Effector memory CD4-positive, alpha-beta T cell (primary cell): ENCODE measurements at places on chromosomes 7 and 10.
A peak's percentile ranks its signal among the peaks of the same experiment; 100 is the strongest.

DNA sequence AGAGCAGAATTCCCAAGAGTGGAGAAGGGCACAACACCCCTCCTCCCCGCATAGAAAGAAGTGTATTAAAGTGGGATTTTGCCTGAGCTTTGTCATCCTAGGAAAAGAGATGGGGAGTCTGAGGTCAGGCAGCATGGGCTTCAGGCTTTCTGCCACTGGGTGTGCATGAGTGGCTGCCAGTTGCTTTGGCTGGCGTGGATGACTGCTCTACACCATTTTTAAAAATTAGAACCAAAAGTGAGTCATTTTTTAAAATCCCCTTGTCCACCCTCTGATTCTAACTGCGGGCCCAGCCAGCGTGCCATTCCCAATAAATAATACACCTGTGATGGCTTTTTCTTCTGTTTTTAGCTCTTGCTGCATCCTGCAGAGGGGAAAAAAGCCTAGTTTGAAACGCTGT lies 13.4 kb downstream of the SLC29A3 start:
- no peak for DNase-seq

- DNase-seq = no peak
Observed at GRCh38 chr10:49280001-49280408, 19.0 kb upstream of the C10orf71 start.

GRCh38 chr7:11082552-11083213 lies 109.0 kb downstream of the PHF14 start:
- no peak for DNase-seq

GRCh38 chr10:132152896-132153580 lies 33.7 kb upstream of the DPYSL4 start:
- no peak for DNase-seq

- peak; percentile 23 for DNase-seq
Observed at GRCh38 chr7:44615149-44615611, 8.8 kb downstream of the OGDH start.

- no peak for DNase-seq
Observed at GRCh38 chr7:135490783-135491182, 19.1 kb downstream of the CNOT4 start.

- no peak for DNase-seq
Observed at GRCh38 chr7:70480927-70481569, 650.9 kb upstream of the GALNT17 start.

GRCh38 chr10:110036640-110037039 lies 28.9 kb downstream of the ADD3 start:
- DNase-seq = no peak

DNA sequence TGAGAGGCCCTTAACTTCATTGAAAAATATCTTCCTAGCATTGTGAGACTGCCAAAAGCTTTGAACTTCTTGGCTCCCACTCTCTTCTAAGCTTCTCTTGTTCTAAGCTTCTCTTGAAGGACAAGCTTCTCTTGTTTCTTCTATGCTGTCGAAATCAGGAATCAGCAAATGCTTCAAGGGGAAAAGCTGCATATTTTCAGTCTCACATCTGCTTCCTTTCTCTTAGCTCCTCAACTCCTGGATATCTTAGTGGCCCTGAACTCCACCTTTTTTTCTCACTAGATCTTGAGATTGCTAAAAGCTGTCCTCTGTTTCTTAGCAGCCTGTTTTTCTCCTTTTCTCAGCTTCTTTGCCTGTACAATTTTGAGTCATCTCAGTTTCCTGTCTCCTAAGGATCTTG lies 73.0 kb downstream of the NEUROD6 start:
- no peak for DNase-seq

DNA sequence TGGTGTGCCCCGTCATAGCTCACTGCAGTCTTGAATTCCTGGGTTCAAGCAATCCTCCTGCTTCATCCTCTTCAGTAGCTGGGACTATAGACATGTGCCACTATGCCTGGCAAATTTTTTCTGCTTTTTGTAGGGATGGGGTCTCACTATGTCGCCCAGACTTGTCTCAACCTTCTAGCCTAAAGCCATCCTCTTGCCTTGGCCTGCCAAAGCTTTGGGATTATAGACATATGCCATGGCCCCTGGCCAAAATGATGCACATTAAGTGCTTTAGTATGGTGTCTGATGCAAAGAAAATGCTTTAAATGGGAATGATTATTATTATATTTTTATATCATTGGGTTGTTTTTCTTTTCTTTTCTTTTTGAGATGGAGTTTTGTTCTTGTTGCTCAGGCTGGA lies 33.2 kb upstream of the VCL start:
- DNase-seq = no peak

- DNase-seq = no peak
Observed at GRCh38 chr10:12252882-12253546, 57.0 kb downstream of the CDC123 start.

DNA sequence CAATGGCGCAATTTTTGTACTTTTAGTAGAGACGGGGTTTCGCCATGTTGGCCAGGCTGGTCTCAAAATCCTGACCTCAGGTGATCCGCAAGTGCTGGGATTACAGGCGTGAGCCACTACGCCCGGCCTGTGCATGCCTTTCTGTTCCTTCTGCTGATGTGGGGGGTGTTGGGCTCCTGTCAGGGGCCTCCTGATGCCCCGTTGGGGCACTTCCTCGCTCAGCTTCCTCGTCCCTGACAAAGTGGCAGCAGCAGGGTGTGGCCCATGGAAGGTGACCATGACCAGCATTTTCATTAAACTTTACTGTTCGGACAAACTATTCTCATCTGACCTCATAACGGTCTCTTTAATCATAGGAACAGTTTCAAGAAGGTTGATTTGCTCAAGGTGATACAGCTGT lies 69.4 kb downstream of the TBXAS1 start:
- no peak for DNase-seq

DNA sequence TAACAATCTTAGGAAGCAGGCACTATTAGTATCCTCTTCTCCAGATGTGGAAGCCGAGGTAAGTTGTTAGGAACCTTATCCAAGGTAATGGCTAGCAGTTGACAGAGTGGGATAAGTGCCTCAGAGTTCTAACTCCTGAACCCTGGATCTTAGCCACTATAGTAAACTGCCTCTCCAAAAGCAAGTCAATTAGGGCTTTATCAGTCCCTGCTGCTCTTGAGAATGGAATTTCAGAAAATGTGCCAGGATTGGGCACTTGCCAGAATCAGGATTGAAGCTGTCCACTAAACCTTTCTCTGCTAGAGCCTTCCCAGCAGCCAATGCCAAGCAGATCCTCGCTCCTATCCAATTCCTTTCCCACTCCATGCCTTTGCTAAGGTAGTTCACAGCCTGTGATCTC lies 777.5 kb upstream of the POM121L12 start:
- DNase-seq = no peak

DNA sequence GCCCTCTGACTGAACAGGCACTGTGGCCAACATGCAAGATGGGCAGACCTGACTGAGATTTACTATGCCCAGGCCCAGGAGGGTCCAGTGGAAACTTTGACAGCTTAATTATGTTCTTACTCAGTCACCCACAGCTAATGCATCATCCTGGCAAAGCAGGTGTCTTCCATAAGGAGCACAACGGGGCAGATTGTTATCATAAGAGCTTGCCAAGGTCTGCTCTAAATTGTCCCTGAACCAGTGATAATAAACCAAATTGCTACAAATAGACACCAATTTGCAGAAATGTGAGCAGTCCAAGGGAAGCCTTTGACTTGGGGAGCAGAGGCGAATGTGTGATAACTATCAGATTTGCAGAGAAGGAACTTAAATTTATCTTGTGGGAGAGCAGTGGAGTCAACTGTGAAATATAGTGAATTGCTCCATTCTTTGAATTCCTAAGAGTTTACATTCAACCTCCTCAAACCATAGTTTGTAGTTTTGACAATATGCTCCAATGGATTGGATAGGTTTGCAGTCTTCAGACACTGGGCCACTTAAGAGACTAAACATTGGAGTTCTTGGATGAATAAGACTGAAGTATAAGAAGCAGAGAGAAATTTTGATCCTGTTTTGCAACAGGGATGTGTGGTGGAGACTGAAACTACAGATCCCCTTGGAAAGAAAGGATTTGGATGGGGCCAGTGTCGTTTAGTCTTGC lies 494.7 kb downstream of the CCSER2 start:
- no peak for DNase-seq

DNA sequence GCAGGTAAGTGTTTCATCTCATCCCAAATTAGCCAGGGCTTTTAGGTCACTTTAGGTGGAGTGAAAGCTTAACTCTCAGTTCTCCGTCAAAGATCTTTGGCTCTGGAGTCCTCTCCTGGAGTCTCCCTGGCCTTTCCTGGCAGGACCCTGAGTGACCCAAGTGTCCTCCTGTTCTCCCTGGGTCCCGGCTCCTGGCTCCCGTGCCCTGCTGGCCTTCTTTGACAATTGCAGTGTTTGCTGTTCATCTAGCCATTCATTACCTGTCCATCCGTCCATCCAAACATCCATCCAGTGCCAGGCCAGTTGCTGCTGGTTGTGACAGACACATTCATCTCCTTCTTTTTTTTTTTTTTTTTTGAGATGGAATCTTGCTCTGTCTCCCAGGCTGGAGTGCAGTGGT lies 6.2 kb upstream of the TPST1 start:
- no peak for DNase-seq

GRCh38 chr7:142592664-142593063 lies 156.6 kb upstream of the PRSS1 start:
- DNase-seq = no peak

DNA sequence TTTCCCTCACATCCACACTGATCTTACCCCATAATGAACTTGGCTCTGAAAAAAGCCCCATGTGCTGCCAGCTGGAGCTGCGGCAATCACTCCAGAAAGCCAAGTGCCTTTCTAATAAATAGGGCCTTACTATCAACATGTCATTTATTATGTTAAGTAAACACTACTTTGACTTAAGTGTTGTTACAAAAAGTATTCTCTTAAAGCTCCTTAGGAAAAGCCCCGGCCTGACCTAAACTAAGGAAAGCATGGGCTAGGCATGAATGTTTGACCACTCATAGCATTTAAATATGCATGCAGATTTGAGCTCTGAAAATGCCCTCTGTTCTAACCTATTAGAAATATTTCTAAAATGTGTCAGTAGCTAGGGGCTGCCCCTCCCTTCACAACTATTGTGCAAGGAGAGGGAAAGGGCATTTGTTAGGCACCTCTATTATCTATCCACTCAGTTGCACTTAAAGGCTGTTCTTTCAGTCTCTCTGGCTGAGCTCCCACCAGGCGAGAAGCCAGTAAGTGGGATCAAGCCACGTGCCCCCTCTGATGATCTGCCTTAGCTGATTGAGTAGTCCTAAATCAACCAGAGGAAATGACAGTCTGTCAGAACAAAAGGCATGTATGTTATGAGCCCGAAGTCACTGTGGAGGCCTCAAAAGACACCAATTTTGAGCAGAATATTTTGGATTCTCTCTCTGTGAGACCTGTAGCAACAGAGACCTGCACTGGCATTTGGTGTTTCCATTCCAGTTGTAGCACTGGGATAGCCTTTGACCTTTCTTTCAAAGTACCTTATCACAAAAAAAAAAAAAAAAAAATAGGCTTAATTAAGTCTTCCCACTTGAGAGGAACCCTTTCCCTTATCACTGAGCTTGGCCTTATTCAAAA lies 77.1 kb downstream of the ITGB8 start:
- no peak for DNase-seq

GRCh38 chr7:157690833-157691585 lies 354.2 kb downstream of the DNAJB6 start:
- DNase-seq = no peak

DNA sequence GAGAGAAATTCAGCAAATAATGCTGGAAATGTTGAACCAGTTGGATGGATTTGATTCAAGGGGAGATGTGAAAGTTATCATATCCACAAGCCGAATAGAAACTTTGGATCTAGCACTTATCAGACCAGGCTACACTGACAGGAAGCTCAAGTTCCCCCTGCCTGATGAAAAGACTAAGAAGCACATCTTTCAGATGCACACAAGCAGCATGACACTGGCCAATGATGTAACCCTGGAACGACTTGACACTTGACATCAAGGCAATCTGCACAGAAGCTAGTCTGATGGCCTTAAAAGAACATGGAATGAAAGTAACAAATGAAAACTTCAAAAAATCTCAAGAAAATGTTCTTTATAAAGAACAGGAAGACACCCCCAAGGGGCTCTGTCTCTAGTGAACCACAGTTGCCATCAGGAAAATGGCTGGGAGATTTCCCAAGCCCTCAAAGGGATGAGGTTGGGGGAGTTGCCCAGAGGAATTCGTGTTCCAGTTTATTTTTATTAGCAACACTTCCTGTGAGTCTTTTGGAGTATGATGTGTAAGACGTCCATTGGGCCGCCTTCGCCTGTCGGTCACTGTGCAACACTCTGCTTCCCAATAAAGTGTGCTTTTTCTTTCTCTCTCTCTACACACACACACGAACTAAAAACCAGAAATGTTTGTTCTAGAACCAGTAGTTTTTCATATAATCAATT lies 200.0 kb downstream of the HIBADH start:
- DNase-seq = no peak

GRCh38 chr7:2736411-2736914 lies 48.5 kb downstream of the AMZ1 start:
- no peak for DNase-seq

- DNase-seq = no peak
Observed at GRCh38 chr7:123972045-123972444, 47.0 kb downstream of the SPAM1 start.

DNA sequence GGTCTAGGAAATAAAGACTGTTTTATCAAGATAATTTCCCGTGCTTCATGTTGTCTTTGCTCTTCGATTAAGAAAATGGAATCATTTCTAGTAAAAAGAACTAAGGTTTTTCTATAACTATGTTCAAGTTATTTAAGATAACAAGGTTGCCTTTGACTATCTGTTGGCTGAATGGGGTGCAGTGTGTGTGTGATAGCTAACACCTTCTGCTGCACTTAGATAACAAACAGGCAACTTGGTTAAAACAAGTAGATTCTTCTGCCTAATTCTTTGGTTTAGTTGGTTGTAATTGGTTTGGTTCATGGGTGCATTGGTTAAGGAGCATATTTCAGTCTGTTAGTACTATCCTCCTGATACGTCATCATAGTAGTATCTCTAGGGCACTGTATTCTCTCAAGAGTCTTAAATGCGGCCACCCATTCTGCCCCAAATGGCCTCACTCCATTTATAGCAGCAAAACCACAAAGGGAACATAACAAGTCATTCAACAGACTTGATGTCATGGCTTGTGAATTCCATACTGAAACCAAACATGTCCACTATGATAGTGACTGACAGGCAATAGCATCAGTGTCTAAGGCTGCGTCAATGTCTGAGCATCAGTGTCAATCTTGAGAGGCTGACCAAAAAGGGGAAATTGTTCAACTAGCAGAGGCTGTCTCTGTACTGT lies 55.7 kb downstream of the CCDC3 start:
- no peak for DNase-seq

DNA sequence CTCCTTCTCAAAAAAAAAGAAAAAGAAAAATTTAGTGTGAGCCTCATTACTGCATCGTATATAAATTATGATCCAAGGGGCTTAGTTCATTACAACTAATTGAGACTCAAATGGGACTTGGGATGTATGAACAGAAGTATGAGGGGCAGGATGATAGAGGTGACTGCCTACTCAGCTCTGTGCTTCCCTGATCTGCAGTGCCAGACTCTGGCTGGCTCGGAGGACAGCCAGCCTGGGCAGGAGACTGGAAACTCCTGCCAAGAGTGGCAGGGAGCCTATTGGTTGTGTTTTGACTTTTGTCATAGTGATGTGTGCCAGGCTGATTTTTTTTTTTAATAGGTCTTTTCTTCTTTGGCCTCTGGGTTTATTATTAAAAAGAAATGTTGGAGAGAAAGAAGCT lies 73.8 kb upstream of the GTF2IRD1 start:
- no peak for DNase-seq

- DNase-seq = no peak
Observed at GRCh38 chr7:116769546-116769945, 92.8 kb upstream of the CAPZA2 start.

- DNase-seq = no peak
Observed at GRCh38 chr7:45984386-45985295, 63.6 kb upstream of the IGFBP3 start.
